ENCODE measurements at places on chromosomes 16 and 17.

- no peak for DNase-seq
Measured at GRCh38 chr16:49674351-49674851, 181.5 kb downstream of the ZNF423 start.

GRCh38 chr17:42276609-42277341 lies 584 bp upstream of the STAT5B start:
- DNase-seq = peak; percentile 43

- no peak for DNase-seq
Measured at GRCh38 chr16:87580855-87581261, 21.4 kb upstream of the JPH3 start.

DNA sequence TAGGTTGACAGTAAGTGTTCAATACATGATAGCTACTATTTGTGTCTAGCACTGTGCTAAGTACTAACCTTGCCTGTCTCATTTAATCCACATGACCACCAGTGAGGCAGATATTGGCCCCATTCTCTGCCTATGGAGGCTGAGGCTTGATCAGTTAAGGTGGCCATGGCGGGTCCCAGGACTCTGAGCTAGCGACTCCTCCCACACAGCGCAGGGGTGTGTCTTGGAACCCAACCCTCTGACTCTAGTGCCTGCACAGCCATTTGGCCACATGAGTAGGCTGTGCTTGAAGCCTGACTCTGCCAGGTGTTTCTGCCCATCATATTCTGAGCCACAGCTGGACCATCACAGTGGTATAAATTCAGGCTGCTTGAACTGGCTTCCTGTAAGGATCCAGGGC lies 6.4 kb downstream of the NHERF1 start:
- DNase-seq = no peak

- no peak for DNase-seq
Measured at GRCh38 chr17:62343764-62344270, 36.5 kb upstream of the EFCAB3 start.

DNA sequence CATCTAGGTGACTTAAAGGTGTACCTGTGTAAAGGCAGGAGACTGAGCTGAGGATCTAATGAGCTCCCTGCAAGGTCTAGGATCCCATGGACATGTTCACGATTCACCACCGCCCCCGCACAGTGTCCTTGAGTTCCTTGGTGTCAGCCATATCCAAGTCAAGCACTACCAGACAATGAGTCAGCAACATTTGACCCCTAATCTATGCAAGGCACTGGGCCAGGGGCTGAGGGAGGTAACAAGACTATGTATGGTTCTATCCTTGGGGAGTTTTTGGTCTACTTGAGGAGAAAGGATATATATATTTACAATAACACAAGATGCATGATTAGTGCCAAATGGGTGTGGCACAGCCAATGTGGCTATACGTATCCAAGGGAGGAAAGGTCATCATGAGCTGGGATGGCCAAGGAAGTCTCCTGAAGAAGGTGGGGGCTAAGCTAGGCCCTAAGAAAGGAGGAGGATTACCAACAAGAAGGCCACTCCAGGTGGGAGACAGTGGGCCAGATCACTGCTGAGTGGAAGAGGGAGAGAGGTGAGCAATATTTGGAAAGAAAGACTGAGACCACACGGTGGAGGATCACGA lies 35.0 kb downstream of the ITGB3 start:
- no peak for DNase-seq

Data from CD4-positive, alpha-beta T cell treated with Interleukin-12 subunit alpha and Interleukin-12 subunit beta, for 1 hour (primary cell).